ENCODE measurements at places on chromosomes 12 and 14.

- DNase-seq, result no peak
Observed at GRCh38 chr12:2439332-2440100, 355.3 kb upstream of the FKBP4 start.

GRCh38 chr14:66910311-66910840 is 278.9 kb upstream of the GARIN2 start:
- DNase-seq, result no peak

DNA sequence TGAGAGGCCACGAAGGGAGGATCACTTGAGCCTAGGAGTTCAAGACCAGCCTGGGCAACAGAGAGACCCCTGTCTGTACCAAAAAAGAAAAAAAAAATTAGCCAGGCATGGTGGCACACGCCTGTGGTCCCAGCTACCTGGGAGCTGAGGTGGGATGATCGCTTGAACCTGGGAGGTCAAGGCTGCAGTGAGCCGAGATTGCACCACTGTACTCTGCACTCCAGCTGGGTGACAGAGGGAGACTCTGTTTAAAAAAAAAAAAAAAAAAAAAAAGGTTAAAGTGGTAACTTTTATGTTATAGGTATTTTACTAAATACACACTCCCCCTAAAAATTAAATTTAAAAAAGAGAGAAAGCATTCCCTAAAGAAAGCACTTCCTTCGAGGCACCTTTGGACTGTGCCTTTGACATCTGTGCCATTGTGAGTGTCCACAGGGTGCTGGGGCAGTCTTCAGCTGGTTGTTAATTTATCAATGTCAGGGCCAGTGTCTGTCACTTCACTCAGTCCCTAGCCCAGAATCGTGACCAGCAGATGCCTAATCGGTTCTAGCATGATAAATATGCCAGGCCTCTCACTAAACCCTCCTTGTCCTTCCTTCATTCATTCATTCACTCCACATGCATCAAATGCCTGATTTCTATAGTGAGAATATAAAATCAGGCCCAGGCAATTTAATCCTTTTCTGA is 63.1 kb downstream of the B4GALNT3 start:
- DNase-seq, result no peak

- no peak for DNase-seq
Observed at GRCh38 chr12:113684053-113684907, 212.6 kb upstream of the LHX5 start.

DNA sequence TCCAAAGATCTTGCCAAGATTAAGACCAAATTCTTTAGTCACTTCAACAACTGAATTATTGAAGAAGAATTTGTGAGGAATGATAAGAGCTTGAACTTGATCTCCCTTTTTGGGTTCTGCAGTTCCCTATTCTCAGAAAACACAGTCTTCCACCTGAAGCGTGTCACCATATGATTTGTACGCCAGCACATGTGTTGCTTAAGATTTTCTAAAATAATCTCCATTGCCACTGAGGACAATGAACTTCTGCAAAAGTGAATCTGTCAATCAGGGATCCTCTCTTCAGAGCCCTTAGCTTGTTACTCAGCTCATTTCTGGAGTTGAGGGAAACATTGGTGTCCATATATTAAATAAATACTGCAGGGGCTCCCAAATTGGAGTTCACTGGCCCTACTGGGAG is 4.2 kb upstream of the SPIC start:
- DNase-seq, result no peak

GRCh38 chr14:89572596-89573398 is 155.8 kb upstream of the FOXN3 start:
- DNase-seq, result no peak

- no peak for DNase-seq
Observed at GRCh38 chr14:85595981-85596380, 66.0 kb downstream of the FLRT2 start.

DNA sequence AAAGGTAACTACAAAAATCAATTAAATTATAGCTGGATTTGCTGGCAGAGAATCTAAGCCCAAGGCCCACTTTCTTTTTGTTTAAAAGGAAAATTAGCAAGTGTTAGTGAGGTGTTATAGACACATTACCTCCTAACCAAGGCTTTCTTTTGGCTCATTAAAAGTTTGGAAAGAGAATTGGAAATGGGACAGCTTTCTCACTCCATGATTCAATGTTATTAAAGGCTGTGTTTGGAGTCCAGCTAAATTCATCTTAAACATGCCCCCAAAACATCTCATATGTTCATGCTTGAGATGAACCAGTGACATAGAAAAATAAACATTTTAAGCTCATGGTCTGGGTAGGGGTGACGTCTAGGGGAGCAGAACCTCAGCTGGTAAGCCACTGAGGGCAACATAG is 13.4 kb upstream of the PGF start:
- DNase-seq, result no peak

- DNase-seq, result no peak
Observed at GRCh38 chr12:108589840-108590229, 8.0 kb downstream of the TMEM119 start.

- DNase-seq, result no peak
Observed at GRCh38 chr14:77738559-77739250, 22.3 kb downstream of the SNW1 start.

GRCh38 chr12:6697584-6698351 is 2.8 kb downstream of the PIANP start:
- DNase-seq, result no peak

DNA sequence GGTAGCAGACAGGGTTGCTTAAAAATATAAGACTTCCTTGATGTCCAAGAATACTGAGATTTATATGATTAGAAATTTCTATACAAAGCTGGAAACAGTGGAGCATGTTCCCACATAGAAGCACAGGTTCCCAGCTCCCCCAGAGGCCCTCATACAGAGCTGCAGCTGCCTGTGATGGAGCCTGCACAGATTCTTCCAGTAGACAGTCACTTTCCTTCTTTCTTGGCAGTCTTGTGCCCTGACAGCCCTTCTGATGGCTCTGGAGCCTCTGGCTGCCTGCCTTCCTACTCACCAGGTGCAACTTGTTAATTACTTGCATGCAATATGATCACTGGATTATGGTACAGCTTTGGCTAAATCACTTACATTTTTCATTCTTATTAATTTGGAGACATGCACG is 44.4 kb downstream of the BICD1 start:
- no peak for DNase-seq

DNA sequence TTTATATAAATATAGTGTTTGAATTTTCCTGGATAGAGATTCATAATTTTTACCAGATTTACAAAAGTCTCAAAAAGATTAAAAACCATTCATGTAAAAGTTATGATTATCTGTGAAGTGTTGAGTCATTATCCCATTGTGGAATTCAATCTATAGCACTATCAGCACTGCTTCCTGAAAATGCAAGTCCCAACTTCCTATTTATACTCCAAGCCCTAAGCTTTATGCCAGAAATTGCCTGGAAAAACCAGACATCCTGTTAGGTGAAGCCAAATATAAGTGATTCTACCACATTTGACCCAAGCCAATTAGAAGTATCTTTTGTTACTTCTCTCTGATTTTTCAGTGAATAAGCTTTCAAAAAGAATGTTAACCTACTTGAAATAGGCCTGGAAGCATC is 129.1 kb downstream of the GPR135 start:
- DNase-seq, result no peak

GRCh38 chr14:70002589-70003346 is 123.6 kb downstream of the SMOC1 start:
- no peak for DNase-seq

DNA sequence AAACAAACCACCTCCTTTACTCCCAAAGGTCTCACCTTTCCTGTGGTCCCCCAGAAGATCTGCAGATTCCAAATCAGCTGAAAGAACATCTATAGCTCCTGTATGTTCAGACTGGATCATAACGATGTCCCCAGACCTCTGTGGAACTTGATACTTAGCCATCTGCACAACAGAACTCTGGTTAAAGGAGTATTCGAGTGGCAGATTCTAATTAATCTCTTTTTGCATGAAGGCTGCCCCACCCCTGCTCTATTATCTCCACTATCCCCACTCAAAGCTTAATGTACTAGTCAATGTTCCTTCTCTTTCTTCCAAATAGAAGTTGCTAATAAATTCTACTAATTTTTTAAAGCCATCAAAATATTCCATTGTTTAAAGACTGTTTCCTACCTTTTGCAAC is 22.8 kb downstream of the GSTZ1 start:
- DNase-seq, result no peak

- no peak for DNase-seq
Observed at GRCh38 chr12:111330800-111331752, 37.8 kb downstream of the PHETA1 start.

GRCh38 chr14:55546212-55546874 is 33.7 kb upstream of the KTN1 start:
- DNase-seq, result no peak

- no peak for DNase-seq
Observed at GRCh38 chr12:56241424-56242303, 11.8 kb downstream of the SLC39A5 start.

DNA sequence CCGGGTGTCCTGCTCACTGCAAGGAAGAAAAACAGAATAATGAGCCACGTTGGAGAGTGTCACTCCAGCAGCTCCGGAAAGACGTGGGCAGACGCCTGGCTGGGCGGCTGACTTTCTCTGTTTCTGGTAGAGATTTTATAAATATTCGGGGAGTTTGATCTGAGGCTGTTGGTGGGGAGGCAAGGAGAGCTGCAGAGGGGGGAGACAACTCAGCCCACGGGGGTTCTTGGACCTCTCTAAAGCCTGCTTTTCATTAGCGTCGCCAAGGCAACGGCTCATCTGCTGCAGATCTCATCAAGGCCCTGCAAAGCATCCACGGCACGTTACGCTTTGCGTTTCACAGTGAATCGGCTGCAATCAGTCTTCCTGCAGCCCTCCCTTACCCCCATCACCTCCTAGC is 207.2 kb downstream of the ZFP36L1 start:
- DNase-seq, result no peak

GRCh38 chr12:51343201-51343600 is 3.3 kb downstream of the CELA1 start:
- no peak for DNase-seq

GRCh38 chr12:86741531-86741930 is 485.3 kb upstream of the MGAT4C start:
- DNase-seq, result no peak
